ENCODE measurements at places on chromosomes 13 and 19. TPM values are rescaled to one million over a fixed set of nuclear protein-coding genes. Genes with fewer than 3 reads are reported as not detected.
A peak's percentile ranks its signal among the peaks of the same experiment; 100 is the strongest.

Gene TNNI3
- 40.1 TPM for total RNA-seq

Gene CYP4F11
- total RNA-seq: 0.11 TPM

Gene PLPPR3
- total RNA-seq: not detected

Gene ZNF296
- total RNA-seq: 0.52 TPM

Gene RGL3
- total RNA-seq: 23.5 TPM

Gene ZSWIM4
- total RNA-seq: 11.4 TPM

Gene TDRD3
- total RNA-seq: 5.8 TPM

GRCh38 chr19:31516756-31517155 is 167.5 kb upstream of the TSHZ3 start:
- no peaks in the 10 kb centered on the region for H3K4me1 ChIP-seq
- no peaks in the 10 kb centered on the region for H3K27me3 ChIP-seq
- no peak overlapping the region for H3K27ac ChIP-seq
- no peak overlapping the region for H3K4me3 ChIP-seq

DNA sequence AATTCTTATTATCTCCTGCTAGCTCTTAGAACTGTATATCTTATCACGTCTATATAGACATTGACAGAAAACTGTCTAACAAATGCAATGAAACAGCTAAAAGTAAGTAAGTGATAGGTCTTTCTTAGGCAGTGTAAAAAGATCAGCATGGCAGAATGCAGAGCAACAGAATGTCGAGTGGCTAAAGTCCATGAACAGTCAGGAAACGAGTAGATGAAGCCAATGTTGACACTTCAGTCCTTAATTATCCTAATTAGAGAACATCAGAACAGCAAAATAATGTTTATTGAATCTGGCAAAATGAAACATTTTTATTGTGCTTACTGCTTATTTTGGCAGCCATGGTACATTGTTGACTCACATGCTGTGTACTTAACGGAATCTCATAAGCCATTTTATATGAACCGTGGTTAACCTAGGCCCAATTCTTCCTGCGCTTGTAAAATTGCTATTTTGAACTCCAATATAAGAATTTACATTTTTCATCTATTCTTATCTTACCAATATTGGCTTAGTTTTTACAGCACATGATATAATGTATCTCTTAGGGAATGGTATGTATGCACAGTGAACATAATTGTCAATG is 748.1 kb downstream of the DACH1 start:
- no peak overlapping the region for H3K4me3 ChIP-seq
- no peaks in the 10 kb centered on the region for H3K27me3 ChIP-seq
- H3K36me3 ChIP-seq: no peaks in the 10 kb centered on the region
- no peak overlapping the region for H3K27ac ChIP-seq
- DNase-seq: peak; percentile 38

GRCh38 chr19:10896851-10897526 is 25.6 kb downstream of the CARM1 start:
- no peaks in the 10 kb centered on the region for H3K27me3 ChIP-seq
- peak; percentile 66 for DNase-seq
- peaks cover 36% of the 10 kb centered on the region for H3K4me1 ChIP-seq
- no peak overlapping the region for H3K4me3 ChIP-seq

- no peak overlapping the region for H3K4me3 ChIP-seq
- H3K27me3 ChIP-seq: no peaks in the 10 kb centered on the region
- DNase-seq: no peak
- no peaks in the 10 kb centered on the region for H3K36me3 ChIP-seq
- no peak overlapping the region for H3K27ac ChIP-seq
- no peaks in the 10 kb centered on the region for H3K4me1 ChIP-seq
Observed at GRCh38 chr19:23410155-23410554, 14.9 kb upstream of the ZNF91 start.

DNA sequence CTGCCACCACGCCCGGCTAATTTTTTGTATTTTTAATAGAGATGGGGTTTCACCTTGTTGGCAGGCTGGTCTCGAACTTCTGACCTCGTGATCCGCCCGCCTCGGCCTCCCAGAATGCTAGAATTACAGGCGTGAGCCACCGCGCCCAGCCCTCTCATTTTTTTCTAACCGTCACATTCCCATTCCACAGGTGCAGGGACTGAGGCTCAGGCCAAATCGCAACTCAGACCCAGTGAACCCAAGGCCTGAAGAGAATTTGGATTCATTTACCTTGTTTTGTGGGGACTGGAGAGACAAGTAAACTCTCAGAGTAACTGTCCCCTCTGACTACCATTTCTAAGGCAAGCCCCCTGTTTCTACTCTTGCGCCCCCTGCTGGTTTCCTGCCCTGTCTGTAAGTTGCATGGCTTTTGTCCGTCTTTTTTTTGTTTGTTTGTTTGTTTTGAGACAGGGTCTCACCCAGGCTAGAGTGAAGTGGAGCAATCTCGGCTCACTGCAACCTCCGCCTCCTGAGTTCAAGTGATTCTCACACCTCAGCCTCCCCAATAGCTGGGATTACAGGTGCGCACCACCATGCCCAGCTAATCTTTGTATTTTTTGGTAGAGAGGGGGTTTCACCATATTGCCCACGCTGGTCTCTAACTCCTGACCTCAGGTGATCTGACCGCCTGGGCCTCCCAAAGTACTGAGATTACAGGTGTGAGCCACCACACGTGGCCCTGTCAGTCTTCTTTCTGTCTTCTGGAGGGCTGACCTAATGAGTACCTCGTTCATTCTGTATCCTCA is 2.3 kb upstream of the STRN4 start:
- H3K36me3 ChIP-seq: no peaks in the 10 kb centered on the region
- H3K4me1 ChIP-seq: peaks cover 9% of the 10 kb centered on the region
- H3K27me3 ChIP-seq: no peaks in the 10 kb centered on the region
- H3K4me3 ChIP-seq: no peak overlapping the region
- H3K27ac ChIP-seq: no peak overlapping the region

DNA sequence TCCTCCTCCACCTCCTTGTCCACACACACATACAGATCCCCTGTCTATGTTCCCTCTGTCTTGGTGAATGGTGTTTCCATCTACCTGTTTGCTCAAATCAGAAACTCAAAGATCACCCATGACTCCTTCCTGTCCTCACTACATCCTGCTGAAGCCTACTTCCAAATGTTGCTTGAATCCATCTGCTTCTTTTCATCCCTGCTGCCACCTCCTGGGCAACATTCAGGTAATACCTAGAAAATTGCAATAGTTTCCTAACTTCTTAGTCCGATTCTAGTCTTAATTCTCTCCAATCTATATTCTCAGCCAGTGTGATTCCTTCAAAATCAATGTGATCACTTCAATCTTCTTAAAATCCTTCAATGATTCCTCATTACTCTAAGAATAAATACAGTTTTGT is 155.5 kb upstream of the STARD13 start:
- H3K36me3 ChIP-seq: no peaks in the 10 kb centered on the region
- no peaks in the 10 kb centered on the region for H3K27me3 ChIP-seq
- peaks cover 20% of the 10 kb centered on the region for H3K4me1 ChIP-seq
- no peak overlapping the region for H3K27ac ChIP-seq
- DNase-seq: peak; percentile 60
- no peak overlapping the region for H3K4me3 ChIP-seq

DNA sequence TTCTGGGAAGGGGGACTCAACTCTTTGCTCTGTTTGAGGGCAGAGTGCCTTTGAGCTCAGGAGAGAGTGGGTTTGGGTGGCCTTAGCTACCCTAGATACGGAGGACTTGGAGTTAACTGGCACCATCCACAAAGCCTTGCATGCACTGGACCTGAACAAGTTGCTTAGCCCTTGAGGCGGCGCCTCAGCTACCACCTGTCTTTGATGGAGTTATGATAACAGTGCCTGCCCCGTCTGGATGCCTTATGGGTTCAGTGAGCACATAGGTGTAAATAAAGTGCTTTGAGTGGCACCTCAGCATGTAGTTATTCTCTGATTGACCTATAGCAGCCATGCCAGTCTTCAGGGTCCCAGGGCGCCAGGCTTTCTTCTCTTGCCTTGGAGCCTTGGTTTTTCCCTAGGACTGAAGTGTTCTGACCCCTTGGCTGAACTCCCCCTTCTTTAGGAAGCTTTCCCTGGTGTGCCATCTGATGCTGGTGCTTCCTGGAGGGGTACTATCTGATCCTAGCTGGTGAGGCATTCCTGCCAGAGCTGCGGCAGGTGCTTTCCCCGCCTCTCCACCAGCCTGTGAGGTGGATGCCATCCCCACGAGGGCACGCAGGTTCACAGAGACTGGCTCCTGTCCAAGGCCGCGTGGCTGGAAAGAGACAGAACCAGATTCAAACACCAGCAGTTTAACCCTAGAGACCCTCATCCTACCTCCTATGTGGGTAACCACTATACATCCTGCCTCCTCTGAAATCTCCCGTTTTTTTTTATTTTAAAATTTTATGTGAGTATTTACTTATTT is 5.8 kb downstream of the BCKDHA start:
- H3K4me1 ChIP-seq: 0 out of 2 replicates have a peak, but pooled peaks cover 5% of the 10 kb centered on the region
- no peak for DNase-seq
- H3K36me3 ChIP-seq: no peaks in the 10 kb centered on the region
- H3K27me3 ChIP-seq: no peaks in the 10 kb centered on the region

DNA sequence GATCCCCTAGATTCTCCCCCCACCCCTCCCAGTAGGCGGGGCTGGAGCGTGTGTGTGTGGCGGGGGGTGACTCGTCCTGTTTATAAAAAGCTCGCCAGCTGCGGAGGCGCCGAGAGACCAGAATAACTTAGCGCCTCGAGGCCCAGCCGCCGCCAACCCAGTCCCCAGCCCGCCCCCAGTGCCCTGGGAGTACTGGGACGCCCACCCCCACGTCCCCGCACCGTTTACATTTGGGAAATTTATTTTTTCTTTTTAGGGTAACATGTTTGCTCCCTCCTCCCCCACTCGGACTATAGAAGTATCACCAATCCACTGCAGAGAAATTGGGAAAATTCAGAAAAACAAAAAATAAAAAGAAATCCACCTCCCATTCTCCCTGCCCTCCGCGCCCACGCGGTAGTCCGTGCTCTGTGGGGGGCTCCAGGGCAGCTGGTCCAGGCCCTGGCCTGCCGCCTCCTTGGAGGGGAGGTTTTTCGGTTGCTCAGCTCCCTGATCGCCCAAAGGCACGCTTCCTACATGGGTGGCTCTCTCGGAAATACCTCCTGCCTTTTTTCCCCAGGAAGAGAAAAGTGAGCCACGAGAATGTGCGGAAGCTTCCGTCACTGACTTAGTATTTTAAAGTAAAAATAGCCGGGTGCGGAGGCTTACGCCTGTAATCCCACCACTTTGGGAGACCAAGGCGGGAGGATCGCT is 1.5 kb upstream of the RAB3A start:
- H3K27ac ChIP-seq: peak overlapping the region; percentile 10
- peak; percentile 50 for DNase-seq
- H3K4me3 ChIP-seq: peak overlapping the region; percentile 90
- H3K4me1 ChIP-seq: peaks cover 16% of the 10 kb centered on the region

- no peaks in the 10 kb centered on the region for H3K27me3 ChIP-seq
- no peaks in the 10 kb centered on the region for H3K4me1 ChIP-seq
- no peak overlapping the region for H3K4me3 ChIP-seq
- H3K27ac ChIP-seq: no peak overlapping the region
Observed at GRCh38 chr13:93328943-93329342, 102.3 kb downstream of the GPC6 start.

DNA sequence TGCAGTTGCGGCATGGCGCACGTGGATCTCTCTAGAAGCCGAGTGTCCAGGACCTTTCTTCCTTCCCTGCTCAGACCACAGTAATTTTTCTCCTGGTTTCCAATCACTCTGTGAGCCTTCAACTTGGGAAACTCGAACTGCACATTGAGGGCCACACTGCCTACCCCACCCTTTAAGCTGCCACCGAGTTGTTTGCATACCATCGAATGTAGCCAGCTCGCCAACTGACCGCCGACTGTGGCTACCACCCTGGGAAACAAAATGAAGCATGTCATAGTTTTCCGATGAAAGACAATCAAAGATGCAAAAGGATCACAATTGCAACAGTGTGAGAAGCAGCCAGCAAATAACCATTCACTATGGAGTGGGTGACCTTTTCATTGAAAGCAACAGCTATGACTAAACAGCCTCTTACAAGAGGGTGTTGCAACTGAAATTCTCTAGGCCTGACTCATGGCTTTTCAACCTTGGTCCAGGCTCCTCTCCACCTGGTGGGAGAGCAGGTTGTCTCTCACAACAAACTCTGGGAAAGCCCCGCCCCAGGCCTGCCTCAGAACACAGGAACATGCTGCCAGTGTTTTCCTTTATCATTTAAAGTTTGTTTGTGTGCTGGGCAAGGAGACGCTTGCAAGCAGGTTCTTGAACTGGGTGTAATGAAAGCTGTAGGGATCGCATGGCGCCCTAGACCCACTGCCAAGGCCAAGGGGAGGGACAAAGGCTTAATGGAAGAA is 141.7 kb upstream of the SERP2 start:
- peak; percentile 97 for DNase-seq
- peak overlapping the region; percentile 100 for H3K27ac ChIP-seq
- H3K36me3 ChIP-seq: no peaks in the 10 kb centered on the region
- no peak overlapping the region for H3K4me3 ChIP-seq
- H3K4me1 ChIP-seq: peaks cover 42% of the 10 kb centered on the region

DNA sequence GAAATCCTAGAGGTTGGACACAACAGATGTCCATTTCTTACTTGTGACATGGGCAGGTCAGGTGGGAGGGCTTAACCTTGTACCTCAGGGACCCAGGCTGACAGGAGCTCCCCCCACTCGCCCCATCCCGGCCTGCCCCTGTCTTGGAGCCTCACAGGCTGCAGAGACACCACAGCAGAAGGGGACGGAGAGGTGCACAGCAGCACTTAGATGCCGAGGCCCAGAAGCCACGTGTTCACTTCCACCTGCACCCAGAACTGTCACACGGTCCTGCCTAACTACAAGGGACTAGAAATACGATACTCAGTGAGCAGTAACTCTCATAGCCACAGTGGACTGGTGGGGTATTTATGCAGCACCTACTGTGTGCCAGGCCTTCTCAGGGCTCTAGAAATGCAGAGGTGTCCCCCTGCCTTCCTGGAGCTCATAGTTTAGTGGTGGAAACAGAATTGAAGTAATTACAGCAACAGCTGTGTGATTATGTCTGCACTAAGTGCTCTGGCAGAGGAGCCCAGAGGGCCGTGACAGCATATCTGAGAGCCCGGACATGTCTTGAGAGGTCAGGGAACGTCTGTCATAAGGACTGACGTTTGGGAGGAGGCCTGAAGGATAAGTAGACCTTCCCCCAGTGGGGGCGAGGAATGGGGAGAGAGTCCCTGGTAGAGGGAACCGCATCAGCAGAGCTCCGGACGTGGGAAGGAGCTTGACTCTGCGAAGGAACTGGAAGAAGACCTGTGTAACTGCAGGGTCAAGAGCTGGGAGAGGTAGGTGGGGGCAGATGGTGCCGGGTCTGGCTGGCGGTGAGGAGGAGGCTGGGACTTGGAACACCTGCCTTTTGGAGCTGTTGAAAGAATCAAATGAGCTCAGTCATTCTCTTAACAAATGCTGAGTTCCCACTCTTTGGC is 130.0 kb downstream of the SIPA1L3 start:
- peaks cover 2% of the 10 kb centered on the region for H3K36me3 ChIP-seq
- no peaks in the 10 kb centered on the region for H3K27me3 ChIP-seq
- H3K4me1 ChIP-seq: peaks cover 7% of the 10 kb centered on the region
- H3K27ac ChIP-seq: no peak overlapping the region
- H3K4me3 ChIP-seq: no peak overlapping the region
- no peak for DNase-seq

GRCh38 chr13:107119989-107120881 is 552.3 kb upstream of the ARGLU1 start:
- no peak overlapping the region for H3K4me3 ChIP-seq
- no peak overlapping the region for H3K27ac ChIP-seq
- no peaks in the 10 kb centered on the region for H3K36me3 ChIP-seq

All from PC-3 (cell line).